ENCODE measurements at places on chromosomes 1 and 21.

DNA sequence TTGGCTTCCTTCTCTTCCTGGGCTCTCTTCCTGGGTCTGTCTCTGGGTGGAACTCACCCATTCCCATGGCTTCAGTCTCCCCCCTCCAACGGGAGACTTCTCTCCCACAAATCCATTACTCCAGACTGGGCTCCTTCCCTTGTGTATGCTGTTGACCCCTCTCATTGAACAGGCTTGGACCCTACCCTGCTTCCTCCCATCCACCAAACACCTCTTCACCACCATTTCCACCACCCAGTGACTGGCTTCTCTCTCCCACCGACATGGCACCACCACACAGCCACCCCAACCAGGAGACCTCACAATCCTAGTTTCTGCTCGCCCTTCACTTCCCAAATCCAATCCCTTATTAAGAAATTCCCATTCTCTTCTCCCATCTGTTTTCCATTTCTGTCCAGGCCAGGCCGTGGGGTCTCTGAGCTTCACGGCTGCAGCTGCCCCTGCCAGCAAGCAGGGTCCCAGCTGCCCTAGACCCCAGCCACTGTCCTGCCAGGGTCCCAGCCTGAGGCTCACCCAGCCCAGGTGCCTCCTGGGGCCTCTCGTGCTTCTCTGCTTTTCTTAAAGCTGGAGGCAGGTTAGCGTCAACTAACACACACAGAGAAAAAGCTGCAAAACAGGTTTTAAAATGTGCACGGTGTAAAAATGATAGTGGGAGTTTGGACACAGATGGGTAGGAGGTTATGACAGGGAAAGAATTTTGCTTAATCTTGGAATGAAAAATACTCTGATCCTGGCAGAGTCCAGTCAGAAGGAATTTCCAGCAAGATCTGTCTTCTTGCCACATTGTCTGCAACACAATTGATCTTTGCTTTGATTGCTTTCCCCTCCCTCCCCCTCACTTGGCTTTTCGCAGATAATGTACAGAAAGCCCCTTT lies 383.8 kb upstream of the VAMP3 start:
- no peak for DNase-seq

DNA sequence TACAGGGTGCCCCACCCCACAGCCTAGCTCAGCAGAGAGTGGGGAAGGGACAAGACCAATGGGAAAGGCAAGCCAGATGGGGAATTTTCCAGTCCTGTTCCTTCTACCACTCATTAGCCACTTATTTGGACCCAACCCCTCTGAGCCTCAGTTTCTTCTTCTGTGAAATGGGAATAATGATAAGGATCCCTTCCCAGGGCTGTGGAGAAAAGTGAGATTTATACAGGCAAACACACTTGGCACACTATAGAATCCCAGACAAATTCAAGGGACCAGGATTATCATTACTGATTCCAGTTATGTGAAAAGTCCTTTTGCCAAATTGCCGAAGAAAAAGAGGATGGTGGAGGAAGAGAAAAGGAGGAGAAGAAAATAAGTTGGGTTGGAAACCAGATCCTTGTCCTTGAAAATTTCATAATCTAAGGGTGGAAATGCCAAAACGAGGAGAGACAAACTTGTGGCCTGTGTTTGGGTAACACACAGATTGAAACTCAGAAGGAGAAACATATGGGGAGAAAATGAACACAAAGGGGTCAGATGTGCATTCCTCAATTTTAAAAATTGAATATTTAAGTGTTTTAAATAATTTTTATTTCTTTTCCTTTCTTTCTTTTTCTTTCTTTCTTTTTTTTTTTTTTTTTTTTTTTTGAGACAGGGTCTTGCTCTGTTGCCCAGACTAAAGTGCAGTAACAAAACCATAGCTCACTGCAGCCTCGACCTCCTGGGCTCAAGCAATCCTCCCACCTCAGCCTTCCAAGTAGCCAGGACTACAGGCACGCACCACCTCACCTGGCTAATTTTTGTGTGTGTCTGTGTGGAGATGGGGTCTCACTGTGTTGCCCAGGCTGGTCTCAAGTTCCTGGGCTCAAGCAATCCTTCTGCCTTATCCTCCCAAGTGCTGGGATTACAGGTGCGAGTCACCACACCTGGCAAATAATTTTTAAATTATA lies 9.6 kb downstream of the CAPN2 start:
- DNase-seq = no peak

GRCh38 chr1:25787760-25788166 lies 12.2 kb upstream of the SELENON start:
- DNase-seq = no peak

DNA sequence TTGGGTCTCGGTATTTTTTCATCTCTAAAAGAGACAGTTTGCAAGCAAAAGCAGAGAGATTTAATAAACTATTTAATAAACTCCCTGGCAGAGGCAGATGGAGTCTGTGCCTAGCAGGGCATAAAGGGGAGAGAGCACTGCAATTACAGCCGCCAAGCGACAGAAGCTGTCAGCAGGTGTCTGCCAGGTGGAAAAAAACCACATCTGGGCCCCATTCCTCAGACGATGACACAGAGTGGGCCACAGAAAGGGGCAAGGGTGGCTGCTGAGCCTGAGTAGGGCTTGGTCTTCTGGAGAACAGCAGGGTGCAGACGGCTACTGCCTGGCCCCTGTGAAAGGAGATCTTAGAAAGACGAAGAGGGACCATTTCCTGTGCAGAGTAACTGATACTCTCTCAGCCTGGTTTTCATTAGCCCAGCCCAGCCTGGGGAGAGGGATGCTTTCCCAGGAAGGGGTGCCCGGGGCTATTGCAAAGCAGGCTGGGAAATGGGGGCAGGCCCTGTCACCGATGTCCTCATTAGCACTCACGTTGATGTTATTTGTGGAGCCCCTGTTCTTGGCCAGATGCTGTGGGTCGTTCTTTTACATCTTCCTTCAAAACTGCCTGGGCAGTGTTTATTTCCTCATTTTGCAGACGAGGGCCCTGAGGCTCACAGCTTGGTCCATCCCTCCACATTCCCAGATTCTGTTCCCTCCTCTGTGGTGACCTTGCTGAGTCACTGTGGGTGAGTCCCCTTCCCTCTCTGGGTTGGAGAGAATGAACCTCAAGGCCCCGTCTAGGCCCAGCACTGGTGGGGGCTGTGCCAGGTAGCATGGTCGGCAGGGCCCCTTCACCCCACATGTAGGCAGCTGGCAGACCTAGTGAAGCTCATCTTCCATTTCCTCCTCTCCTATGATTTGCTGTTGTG lies 472.7 kb downstream of the PTPRU start:
- DNase-seq = no peak

DNA sequence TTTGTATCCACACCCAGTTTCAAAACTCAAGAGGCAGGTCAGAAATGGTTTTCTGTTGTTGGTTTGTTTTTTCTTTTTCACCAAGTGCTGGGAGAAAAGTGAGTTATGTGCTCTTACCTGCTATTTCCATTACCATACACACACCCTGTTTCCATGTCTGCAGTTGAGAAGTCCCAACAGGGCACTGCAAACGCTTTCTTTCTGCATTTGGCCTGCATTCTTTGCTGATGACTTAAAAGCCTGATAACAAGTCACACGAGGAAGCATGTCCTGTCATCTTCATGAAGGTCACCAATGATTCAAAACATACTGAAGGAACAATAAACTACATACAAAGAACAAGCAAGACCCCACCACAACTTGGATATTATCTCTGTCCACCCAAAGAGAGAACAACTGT lies 24.8 kb upstream of the KCNE1 start:
- no peak for DNase-seq

- no peak for DNase-seq
These were observed 21.4 kb downstream of the CITED4 start for GRCh38 chr1:40840526-40841323.

All from activated T-cell treated with anti-CD3 and anti-CD28 coated beads for 24 hours (primary cell).